ENCODE measurements at places on chromosomes 4 and X.

DNA sequence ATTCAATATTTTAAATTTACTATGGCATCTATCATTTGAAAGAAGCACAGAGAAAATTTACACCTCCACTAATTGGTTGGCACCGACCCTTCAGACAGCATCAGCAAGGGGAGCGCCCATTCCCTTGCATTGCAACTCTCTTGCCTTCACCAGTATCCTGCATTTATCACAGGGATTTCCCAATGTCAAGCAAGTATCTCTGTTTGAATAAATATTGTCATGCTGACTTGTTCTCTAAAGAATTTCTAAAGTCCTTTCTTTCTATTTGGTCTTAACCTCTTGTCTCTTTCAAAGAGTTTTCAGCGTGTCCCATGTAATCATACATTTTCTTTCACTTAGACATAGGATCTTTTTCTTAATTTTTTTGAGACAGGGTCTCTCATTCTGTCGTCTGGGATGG, 10.4 kb downstream of the DCTD start:
- no peak for DNase-seq

GRCh38 chr4:104942990-104943743, 203.5 kb upstream of the TET2 start:
- no peak for DNase-seq

GRCh38 chrX:64192040-64192439, 13.5 kb downstream of the AMER1 start:
- no peak for DNase-seq

DNA sequence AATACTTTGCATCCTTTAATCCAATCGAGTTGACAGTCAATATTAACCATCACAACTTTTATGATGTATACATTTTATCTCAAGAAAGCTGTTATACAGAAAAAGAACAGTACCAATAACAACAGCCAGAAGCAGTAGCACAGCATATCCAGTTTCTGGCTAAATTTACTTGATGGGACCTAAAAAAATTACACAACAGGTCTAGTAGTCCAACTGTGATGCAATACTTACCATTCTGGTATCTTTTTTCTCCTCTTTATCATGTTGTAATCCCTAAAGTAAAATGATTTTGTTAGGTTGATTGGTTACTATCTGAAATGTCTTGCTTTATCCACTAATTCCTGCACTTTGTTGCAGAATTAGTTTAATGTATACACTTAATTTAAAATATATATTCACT, 1150.6 kb downstream of the FAT4 start:
- DNase-seq: no peak

DNA sequence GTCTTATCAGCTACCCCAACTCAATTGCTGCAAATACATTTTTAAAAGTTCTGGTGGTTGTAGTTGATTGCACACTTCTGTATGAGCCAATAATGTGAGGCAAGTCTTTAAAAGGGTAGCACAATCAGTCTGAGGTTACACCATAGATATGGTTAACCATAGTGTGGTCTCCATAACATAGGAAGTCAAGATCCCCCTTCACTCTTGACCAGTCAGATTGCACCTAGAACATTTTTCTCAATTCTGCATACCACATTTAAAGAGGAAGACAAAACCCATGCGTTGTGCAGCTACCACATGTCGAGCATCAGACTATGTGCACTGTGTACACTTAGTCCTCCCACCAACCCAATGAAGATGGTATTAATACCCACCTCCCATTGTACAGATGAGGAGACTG, 26.5 kb upstream of the CYBB start:
- no peak for DNase-seq

DNA sequence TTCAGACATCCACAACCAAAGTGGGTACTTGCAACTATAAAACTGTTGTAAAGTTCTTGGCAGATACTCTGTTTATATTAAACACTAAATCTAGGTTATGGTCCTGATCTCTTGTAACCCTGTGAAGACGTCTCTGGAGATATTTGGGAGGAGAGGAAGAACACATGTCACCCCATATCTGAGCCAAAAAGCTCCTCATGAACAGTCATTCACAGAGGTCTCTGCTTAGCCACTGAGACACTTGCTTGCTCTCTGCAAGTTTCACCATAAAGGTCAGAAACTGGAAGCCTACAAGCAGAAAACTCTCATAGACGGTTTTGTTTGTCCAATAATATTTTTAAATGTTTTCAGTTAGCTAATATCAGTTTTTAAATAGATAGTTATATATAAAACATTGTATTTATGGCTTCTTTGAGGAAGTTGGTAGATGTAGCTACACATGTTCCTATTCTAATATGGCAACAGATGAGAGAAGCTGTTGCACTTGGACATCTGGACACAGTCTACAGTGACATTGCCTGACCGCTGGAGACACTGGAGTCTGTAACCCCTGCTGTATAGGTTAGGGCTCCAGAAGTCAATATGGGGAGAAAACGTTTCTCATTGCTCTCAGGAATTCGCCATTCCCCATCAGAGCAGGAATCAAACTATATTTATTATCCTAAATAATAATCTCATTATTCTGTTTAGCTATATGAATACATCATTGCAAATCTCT, 73.6 kb downstream of the C4orf46 start:
- DNase-seq: no peak

- peak; percentile 22 for DNase-seq
Observed at GRCh38 chrX:129996120-129996519, 13.7 kb downstream of the BCORL1 start.

- no peak for DNase-seq
Observed at GRCh38 chr4:76955182-76955581, 5.6 kb downstream of the SEPTIN11 start.

- no peak for DNase-seq
Observed at GRCh38 chr4:169818063-169818679, 60.4 kb upstream of the HPF1 start.

DNA sequence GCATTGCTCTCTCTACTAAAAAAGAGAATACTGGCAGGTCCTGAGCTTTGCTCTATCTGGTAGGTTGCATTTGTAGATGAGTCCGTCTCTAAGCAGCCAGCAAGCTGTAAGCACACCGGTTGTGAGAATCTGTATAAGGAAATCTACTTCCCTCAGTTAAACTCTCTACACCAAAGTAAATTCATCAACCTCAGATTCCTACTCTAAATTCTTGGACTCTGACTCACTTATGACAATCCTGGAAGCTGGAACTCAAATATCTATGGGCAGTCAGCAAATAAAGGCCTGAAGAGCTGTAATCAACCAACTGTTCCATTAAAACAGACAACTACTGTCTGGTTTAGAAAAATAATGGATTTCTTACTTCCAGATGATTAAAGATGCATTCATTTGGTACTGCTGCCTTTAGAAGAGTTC, 37.9 kb downstream of the FAT1 start:
- DNase-seq: peak; percentile 26

- peak; percentile 88 for DNase-seq
Observed at GRCh38 chr4:84691170-84691691, 108.3 kb downstream of the CDS1 start.

GRCh38 chr4:146146918-146147317, 28.6 kb upstream of the LSM6 start:
- DNase-seq: no peak

GRCh38 chrX:46257451-46257879, 287.8 kb downstream of the ZNF674 start:
- no peak for DNase-seq

DNA sequence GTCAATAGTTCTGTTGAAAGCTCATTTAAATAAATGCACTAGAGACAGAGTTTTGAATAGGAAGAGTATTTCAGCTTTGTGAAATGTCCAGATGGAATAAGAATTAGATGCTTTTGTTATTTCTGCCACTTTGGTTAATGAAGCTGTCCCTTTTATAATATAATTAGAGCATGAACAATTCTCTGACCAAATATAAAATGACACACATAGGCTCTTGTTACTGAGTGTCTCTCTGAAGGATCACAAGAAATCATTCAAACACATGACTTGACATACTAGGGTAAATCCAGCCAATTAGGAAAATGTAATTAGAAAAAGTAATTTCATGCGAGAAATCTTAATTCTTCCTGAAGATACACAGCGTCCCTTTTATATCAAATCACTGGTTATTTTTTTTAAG, 68.4 kb upstream of the DDIT4L start:
- DNase-seq: no peak

DNA sequence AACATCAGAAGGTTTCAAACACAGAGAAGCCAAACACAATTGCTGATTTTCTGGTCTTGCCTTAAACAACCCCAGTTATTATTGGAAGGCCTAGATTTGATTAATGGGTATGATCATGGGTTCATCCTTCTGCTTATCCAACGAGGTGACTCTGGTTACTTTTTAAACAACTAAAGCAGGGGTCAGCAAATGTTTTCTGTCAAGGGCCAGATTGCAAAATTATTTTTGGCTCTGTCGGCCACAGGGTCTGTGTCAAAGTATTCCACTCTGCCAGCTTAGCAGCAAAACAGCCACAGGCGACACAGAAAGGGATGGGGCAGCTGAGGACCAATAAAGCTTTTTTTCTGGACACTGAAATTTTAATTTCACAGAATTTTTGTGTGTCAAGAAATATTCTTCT, 249.1 kb upstream of the STS start:
- DNase-seq: no peak

- DNase-seq: no peak
Observed at GRCh38 chrX:38578167-38578566, 16.8 kb downstream of the TSPAN7 start.

GRCh38 chr4:55345054-55345453, 988 bp upstream of the SRD5A3 start:
- no peak for DNase-seq

DNA sequence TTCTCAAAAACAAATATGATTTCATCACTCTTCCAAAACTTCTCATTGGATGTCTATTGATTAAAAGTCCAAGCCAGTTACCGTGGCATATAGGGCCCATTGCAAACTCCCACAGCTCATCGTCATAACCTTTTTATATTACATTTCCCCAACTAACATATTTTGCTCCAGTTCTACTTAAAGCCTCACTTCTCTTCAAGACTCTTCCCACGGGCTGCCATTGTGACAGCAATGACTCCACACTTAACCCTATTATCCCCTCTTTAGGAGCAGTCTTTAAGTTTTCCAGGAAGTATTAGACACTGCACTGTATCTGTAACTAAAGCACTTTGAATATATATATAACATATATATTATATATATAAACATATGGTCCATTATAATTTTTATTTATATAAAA, 44.5 kb downstream of the DTHD1 start:
- DNase-seq: no peak

- no peak for DNase-seq
Observed at GRCh38 chrX:23756165-23756564, 13.1 kb upstream of the ACOT9 start.

- DNase-seq: no peak
Observed at GRCh38 chrX:5733501-5733900, 495.2 kb downstream of the NLGN4X start.

DNA sequence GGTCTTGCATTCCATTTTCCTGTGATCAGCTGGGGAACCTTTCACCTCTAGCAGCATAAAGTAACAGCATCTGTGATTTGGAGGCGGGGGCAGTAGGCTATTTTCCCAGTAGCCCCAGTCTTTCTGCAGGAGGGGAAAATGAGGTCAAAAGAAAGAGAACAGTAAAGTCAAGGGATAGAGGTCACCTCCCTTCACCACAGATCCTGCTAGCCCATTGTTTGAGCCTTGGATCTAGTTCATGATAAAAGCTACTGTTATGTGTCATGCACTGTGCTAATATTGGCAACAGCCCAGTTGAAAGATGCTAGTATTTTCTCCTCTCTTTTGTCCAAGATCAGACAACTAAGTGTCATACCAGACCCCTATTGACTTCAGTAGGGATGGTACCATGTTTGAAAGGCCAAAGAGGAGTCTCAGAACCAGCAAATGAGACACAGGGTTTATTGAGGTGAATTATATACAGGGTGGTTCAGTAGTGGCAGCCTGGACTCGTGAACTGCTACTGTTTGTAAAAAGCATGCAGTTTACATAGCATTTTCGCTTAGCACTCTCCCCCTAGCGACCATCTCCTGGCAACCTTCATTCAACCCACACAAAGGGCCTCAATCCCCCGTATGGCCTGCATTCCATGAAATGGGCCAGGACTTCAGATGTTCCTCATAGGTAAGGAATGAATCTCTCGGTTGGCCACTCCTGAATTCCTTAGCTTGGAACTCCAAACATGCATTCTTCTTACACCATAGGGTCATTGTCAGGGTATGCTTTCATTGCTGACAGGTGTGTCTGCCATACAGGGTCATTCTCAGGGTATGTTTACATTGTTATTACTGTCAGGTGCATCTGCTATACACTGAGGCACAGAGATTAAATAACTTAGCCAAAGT, 170.0 kb upstream of the FRMPD4 start:
- DNase-seq: no peak

DNA sequence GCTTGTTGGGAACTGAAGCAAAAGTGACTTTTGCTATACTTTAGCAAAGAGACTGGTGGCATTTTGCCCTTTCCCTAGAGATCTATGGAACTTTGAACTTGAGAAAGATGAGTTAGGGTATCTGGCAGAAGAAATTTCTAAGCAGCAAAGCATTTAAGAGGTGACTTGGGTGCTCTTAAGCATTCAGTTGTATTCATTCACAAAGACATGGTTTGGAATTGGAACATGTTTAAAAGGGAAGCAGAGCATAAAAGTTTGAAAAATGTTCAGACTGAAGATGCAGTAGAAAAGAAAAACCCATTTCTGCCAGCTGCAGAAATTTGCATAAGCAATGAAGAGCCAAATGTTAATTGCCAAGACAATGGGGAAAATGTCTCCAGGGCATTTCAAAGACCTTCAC, 21.6 kb downstream of the AIMP1 start:
- no peak for DNase-seq

GRCh38 chr4:71107726-71108125, 114.3 kb downstream of the DCK start:
- DNase-seq: no peak

DNA sequence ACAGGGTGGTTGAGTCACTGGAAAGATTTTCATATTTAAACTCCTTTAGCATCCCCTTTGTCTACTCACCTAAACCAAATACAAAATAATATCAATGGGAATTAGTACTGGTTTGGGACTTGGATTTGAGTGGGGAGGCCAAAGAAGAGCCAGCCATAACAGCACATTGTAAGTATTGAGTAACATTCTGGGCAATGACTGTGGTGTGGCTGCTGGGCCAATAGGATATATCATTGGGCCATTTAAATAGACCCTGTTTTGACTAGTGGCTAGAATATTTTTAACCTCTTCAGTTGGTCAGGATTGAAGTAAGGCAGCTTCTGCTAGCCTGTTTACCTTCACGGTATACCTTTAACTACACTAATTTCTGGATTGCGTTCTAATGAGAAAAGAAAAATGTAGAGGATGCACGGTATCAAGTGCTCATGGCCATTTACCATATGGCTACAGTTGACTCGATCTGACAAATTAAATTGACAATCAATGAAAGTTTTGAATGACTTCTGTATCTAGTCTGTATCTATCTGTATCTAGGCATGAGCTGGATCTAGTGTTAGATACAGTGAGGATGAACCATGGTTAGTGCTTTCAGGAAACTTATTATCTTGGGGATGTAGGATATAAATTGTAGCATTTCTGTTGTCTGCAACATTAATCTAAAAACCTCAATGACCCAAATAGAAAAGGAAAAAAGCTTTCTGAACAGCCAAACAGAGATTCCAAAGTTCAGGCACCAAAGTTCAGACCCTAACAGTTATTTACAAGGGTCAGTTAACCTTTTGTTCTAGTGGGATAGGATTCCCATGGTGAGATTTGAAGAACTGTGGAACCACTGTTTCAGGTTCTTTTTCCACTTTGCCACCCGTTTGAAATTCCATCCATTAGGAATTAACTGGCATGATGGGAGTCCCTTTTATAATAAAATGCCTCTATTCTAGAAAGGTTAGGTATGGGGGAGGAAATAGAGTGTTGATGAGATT, 6.8 kb upstream of the ALB start:
- DNase-seq: no peak

Measured in amniotic stem cell (primary cell).